Retinal pigment epithelial cell (primary cell): ENCODE measurements at places on chromosomes 4 and X.
A peak's percentile ranks its signal among the peaks of the same experiment; 100 is the strongest.

DNA sequence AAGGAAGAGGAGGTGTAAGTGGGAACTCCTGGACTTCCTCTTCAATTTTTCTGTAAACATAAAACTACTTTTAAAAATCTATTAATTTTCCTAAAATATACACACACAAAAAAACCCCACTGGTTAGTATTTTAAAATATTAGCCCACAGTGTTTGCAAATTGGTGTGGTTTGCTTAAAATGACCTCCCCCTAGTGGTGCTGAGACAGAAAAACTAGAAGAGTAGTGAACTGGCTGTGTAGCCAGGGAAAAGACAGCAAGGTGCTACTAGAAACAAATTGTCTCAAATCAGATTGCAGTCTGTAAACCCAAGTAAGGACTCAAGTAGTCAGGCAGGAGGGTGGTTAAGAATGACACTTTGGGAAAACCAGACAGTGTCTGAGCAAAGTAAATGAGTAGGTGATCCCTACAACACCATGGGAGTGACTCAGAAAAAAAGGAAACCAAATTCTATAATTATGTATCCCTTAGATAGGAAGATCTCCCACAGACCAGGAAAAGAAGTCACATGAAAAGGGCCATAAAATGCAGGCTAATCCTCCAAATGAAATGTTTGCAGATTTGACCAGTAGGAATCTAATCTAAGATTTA lies 26.0 kb downstream of the AMTN start:
- DNase-seq, result no peak

GRCh38 chr4:150297861-150298474 lies 219.7 kb downstream of the DCLK2 start:
- DNase-seq, result no peak

- DNase-seq, result no peak
These were observed 25.0 kb upstream of the TMEM154 start for GRCh38 chr4:152704788-152705187.

GRCh38 chr4:102344520-102344953 lies 745 bp downstream of the SLC39A8 start:
- peak; percentile 15 for DNase-seq

- no peak for DNase-seq
These were observed 215.9 kb downstream of the SOWAHB start for GRCh38 chr4:76681996-76682395.

GRCh38 chrX:54944816-54945215 lies 24.2 kb downstream of the TRO start:
- DNase-seq, result no peak
